GM20000 (cell line): ENCODE measurements at places on chromosomes 4 and X.

- DNase-seq: no peak
Observed at GRCh38 chr4:186932196-186932595, 208.5 kb upstream of the FAT1 start.

GRCh38 chr4:99845179-99845578, 28.6 kb downstream of the DAPP1 start:
- no peak for DNase-seq

- no peak for DNase-seq
Observed at GRCh38 chrX:2388669-2389068, 112.1 kb downstream of the DHRSX start.

DNA sequence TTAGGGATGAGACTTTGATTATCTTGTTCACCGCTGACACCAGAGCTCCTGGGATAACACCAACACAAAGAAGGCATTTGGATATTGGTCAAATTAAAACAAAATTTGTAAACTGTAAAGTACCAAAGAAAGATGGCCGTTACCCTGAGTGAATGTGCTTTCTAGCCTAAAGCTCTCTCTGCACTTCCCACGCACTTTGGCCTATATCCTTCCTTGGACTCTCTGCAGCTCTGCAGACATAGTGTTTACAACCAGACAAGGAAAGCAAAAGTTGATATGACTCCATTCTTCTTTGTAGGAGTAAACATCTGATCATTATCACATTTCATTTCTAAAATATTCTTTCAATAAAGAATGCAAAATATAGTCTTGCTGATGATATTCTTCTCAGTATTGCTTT, 44.8 kb upstream of the PITX2 start:
- DNase-seq: no peak

GRCh38 chr4:181147416-181147951, 1095.7 kb upstream of the TENM3 start:
- DNase-seq: no peak

GRCh38 chrX:86369847-86370630, 221.8 kb downstream of the DACH2 start:
- no peak for DNase-seq

DNA sequence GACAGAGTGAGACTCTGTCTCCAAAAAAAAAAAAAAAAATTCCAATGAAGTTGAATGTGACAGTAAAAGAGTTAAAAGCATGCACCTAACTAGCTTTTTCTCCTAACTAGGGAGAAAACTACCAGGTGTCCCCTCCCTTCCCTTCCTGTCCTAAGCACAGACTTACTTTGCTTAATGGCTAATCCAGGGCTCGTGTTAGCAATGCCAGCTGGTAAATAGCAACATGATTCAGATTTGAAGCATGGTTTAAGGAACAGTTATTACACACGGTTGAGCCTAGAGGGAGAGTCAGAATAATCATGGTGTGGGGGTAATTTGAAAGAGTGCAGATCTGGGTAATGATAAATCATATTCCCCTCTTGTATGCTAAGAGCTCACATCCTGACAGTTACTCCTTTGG, 338.3 kb downstream of the STIM2 start:
- no peak for DNase-seq

DNA sequence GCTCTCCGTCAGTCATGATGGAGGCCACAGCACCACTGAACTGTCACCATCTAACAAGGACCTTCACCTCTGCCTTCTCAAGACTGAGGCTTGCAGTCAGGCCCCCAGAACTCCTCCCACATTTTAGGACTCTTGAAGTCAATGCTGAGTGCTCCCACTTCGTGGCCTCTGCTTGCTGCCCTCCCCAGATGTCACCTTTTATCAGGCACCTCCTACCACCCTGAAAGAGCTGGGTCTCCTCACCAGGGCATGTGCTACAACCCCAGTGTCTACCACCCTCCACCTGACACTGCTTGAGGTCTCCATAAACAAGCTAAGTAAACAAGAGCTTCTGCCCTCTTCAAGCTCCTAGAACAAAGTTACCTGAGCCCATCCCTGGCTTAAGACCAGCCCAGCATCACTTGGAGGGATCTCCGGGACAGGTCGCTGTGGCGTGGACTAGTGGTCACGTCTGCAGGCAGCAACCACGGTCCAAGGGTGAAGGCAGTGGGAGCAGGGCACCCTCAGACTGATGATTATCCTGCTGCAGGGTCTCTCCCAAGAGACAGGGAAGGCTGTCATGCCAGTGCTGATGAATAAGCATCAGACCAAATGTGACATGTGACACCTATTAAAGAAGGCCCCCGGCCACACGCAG, 7.7 kb upstream of the FAM53A start:
- no peak for DNase-seq

DNA sequence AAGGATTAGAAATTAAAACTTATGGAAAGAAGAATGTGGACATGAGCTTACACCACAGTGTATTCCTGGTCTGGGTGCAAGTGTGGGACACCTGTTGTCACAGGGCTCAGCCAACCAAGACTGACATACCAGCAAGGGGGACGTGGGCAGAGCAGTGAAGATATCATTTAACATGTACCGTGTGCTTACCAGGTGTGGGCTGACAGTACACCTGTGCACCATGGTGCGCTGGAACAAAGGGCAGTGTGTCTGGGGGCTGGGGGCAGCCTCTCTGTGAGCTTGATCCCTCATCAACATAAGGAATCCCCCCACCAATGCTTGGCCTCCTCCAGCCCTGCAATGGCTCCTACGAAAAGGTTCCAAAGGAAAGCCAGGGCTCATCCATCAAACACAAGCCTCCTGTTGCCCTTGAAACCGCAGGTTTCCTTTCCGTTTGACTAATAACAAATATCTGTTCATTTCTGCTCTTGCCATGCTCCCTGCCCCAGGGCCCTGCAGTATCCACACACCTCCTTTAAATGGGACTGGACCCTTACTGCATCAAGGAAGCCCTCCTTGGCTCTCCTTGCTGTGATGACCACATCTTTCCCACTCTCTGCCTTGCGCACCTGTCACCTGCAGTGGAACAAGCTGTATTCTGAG, 16.7 kb downstream of the EVC2 start:
- no peak for DNase-seq

DNA sequence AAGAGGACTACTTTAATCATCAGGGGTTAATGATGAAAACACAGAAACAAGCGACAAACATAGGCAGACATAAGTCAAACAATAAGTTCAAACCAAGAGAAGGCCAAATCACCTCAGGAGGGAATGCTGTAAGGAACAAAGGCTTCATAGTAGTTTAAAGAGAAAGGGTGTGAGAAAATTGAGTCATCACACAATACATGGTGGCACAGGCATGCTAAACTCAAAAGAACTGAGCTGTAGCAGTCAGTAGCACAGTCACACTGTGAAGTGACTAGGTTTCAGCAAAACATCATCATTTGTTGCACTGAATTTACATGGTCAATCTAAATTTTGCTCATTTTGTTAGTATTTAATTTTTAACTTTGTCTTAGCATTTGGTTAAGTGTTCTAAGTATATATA, 24.2 kb downstream of the SMC1A start:
- no peak for DNase-seq

DNA sequence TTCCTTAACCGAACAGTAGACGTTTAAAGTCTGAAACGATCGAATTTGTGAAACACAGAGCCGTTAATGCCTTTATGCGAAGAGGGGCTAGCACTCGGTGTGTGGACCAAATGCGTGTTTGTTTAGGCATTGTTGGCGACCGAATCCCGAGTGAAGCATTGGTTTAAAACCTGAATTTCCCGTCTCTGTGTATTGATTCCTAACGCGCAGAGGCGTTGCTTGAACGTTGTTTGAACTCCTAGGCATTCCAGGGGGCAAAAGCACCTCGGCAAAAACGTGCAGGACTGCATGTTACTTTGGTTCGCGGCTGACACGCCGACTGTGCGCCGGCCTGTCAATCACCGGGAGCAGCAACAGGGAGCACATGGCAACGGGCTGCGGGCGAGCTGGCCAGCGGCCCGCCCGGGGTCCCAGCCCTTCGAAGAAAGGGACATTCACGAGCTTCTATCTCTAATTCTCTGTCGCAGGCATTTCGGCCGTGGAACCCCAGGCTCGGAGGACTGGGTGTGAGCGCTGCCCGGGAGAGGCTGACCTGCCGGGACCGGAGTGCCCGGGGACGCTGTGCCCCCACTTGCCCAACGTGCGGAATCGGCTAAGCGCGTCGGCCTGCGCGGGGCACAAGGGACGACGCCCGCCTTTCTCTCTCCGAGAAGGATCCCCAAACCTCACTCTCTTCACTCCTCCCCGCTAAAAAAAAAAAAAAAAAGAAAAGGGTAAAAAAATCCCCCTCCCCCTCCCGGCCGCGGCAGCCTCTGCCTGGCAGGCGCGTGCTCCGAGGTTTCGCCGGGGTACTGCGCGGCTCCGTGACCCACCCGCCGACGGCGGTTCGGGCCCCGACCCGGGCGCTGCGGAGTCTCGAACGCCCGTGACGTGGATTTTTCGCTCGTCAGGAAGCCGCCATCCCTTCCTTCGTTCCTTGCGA, 810 bp downstream of the SPRY1 start:
- DNase-seq: peak; percentile 40
